ENCODE measurements at places on chromosomes 12 and 14.

- no peak for DNase-seq
Observed at GRCh38 chr12:6978611-6979011, 7.9 kb downstream of the EMG1 start.

GRCh38 chr14:67480011-67480410 lies 8.5 kb downstream of the TMEM229B start:
- no peak for DNase-seq

DNA sequence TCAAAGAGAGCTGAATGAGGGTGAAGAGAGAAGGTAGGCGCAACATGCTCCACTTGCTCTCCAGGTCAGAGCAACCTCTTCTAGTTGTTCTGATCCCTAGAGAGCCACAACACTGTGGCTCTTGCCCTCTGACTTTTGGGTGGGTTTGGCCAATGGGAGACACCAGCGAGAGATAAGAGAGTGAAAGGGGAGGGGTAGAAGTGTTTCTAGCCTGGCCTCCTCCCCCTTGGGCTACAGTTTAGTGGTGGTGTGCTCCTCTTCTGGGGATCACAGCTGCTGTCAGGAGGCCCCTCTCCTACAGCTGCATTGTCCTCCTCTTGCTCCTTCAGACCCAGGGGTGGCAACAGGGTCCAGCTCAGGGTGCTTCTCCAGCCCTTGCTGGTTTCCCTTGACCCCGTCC lies 454.8 kb downstream of the FUT8 start:
- DNase-seq, result no peak

- DNase-seq, result no peak
Observed at GRCh38 chr12:49974231-49974675, 1.5 kb downstream of the AQP6 start.

- DNase-seq, result no peak
Observed at GRCh38 chr12:42017051-42017450, 127.6 kb downstream of the GXYLT1 start.

DNA sequence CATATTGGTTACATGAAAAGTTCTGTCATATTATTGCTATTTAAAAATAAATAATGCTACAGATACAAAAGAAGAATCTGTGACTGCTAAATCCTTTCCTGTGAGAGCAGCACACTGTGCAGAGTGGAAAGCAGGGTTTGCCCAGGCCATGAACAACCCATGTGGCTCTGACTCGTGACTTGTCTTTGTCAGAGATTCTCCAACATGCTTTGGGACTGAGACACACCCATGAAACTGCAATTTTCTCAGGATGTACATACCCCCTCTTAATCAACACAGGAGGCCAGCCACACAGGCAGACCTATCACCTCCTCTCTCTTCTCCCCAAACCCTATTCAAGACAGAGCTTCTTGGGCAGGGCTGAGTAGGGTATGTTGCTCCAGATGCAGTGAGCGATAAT lies 96.8 kb upstream of the NTF3 start:
- DNase-seq, result no peak

- no peak for DNase-seq
Observed at GRCh38 chr12:98740751-98741150, 95.7 kb downstream of the APAF1 start.

DNA sequence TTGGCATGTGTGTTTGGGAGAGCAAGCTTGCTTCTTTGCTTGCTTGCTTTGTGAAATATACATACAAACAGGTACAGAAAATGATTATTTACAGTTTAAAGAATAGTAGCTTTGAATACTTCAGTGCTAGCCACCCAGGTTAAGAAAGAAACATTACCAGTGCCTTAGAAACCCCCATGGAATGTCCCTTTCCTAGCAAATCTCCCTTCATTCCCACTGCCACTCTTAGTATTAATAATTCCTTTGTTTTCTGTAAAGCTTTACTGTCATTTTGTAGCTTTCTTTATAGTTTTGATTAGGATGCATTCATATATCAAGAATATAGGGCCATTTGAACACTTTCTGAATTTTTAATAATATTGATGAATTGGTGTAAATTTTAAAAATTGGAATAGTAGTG lies 9.5 kb downstream of the SRGAP1 start:
- no peak for DNase-seq

DNA sequence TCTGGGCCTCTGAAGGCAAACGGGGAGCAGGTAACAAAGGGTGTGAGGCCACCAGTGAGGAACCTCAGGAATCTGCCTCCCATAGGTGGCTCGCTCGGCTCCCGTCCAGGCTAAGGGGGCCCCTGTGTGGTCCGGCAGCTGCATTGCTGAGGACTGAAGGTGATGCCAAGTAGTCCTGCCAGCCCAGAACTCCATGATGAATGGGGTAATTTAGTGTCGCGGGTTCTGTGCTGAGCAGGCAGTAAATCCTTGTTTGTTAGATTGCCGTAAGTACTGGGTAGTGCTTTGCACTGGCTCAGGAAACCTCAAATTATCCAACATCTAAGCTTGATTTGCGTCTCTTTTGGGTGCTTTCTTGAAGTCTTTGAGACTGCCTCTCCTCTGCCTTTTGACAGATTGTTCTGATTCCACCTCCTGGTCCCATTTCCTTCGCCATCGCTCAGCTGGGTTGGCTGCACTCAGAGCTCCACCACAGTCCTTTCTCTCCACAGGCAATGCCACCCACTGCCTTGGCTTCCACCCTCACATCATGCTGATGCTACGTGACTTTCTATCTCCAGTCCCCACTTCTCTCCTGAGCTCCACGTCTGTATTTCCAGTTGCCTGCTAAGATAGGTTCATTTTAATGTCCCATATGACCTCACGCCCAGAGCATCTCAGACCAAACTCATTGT lies 392.0 kb downstream of the FUT8 start:
- no peak for DNase-seq

DNA sequence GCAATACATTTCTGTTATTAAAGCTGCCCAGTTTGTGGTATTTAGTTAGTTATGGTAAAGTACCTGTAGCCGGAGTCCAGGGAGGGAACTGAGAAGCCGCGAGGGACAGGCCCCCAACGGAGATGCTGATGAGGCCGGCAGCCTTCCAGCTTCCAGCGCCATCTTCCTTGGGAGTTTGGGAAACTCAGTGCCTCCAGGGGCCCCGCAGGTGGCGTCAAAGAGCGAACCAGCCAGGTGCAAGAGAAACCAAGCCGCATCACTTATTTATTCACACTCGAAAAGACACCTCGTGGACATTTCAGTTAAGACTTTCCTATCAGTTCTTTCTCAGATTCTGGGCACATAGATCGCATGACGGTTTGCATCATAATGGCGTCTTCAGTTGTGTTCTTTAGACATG lies 216.6 kb downstream of the GLT1D1 start:
- DNase-seq, result no peak

- DNase-seq, result peak; percentile 28
Observed at GRCh38 chr12:108495054-108495453, 20.0 kb upstream of the FICD start.

DNA sequence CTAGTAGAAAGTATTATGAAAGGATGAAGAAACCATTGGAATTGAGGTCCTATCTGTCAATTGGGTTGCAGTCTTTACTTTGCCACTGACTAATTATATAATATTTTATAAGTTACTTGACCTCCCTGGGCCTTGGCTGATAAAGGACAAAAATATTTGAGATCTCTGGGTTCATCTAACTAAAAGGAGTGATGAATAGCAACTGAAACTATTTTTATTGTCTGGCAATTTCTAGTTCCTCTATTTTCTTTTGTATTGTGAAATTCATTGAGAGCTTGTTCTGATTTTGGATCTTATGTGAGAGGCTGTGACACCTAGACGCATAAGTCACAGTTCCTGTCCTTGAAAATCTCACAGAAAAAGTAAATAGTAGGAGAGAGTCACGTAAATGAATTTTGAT lies 415.7 kb upstream of the ATP2B1 start:
- DNase-seq, result no peak

DNA sequence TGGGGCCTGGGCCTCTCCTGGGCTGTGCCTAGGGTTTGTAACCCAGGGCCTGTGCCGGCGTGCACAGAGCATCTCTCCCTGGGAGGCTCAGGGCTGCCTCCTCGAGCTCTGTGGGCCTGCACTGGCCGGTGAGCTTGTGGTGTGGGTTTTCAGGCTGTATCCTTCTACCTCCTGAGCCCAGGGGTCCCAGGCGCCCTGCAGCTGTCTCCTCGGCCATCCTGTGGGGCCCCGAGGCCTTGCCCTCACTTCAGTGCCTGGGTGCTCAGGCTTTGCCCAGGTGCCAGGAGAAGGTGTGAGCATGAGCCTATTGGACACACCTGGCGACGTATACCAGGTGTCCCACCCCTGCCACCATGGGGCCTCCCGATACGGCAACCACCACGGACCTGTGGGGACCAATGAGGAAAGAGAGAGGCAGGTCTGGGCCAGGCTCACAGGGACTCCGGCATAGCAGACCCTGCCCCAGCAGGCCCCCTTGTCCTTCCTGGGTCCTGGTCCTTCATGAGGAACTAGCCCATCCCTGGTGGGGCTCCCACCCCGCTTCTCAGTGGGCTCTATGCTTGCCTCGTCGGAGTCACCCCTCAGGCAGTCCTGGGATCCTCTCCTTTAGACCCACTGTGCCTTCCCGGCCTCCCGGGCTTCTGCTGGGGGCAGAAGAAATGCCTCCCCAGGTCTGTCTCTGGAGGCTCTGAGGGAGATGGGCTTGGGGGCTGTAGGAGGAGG lies 400.2 kb downstream of the TMEM121 start:
- DNase-seq, result no peak

- no peak for DNase-seq
Observed at GRCh38 chr12:13970803-13971202, 10.6 kb downstream of the GRIN2B start.

GRCh38 chr12:5458229-5459050 lies 26.5 kb downstream of the NTF3 start:
- no peak for DNase-seq

DNA sequence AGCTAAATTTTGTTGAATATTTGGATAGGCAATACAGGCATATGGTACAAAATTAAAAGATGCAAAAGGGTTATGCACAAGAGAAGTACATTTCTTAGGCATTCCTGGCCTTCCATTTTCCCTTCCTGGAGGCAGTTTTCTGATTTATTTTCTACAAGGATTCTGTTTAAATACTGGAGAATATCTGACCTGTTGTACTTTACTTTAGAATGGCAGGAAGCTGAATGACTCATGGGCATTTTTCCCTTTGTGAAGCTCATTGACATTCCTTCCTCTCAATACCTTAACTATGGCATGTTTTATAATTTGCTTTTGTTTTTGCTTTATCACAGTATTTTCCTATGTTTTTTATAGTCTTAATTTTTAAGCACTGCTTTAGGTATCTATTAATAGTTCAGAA lies 62.7 kb downstream of the RCOR1 start:
- no peak for DNase-seq

DNA sequence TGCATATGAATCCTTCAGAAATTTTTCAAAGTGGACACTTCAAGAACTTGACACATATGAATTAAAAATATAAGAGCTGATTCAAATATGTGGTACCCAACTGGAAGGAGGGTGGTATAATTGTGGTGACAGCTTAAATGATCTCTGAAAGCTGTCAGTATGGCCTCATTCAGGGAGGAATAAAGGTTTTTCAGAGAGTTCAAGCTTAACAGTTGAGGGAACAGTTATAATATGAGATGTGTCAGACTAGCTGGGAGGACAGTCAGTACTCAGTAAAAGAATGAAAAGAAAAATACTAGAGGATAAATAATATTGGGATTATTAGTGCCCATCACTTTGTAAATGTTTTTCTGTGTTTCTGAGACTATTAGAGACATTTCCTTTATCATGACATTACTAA lies 277.5 kb downstream of the RASSF9 start:
- no peak for DNase-seq

DNA sequence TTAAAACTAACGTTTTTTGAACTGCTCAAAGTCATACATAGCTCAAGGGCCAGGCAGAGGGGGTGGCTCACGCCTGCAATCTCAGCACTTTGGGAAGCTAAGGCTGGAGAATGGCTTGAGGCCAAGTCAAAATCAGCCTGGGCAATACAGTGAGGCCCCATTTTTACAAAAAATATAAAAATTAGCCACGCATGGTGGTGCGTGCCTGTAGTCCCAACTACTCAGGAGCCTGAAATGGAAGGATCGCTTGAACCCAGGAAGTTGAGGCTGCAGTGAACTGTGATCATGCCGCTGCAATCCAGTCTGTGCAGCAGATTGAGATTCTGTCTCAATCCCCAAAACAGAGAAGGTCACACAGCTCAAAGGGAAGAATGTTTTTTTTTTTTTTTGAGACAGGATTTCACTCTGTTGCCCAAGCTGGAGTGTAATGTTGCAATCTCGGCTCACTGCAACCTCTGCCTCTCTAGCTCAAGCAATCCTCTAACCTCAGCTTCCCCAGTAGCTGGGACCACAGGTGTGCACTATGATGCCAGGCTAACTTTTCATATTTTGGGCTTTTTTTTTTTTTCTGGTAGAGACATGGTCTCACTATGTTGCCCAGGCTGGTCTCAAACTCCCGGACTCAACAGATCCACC lies 2.9 kb downstream of the RBM23 start:
- no peak for DNase-seq

DNA sequence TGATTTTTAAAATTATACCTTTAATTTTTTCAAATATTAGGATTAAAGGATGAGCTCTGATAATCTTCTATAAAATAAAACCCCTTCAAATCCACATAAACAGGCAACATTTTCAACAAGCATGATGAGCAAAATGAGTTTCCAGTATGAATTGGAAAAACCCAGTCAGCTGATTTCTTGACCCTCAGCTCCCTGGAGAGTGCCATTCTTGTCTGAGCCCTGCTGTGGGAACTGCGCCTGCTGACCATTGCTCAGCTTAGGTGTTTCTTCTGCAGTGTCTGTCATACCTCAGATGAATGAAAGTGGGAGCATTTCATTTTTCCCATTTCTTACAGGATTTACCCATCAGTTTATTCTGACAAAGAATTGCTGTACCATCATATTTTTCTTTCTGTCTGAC lies 27.6 kb downstream of the MAPKAPK5 start:
- DNase-seq, result no peak

- no peak for DNase-seq
Observed at GRCh38 chr12:24066865-24067264, 117.4 kb upstream of the SOX5 start.

GRCh38 chr12:56377310-56377988 lies 14.8 kb upstream of the APOF start:
- no peak for DNase-seq

GRCh38 chr12:8658346-8658745 lies 4.3 kb downstream of the MFAP5 start:
- DNase-seq, result no peak

- no peak for DNase-seq
Observed at GRCh38 chr12:65670775-65671174, 153.5 kb upstream of the HMGA2 start.

- DNase-seq, result no peak
Observed at GRCh38 chr14:90788031-90788430, 28.2 kb downstream of the TTC7B start.

DNA sequence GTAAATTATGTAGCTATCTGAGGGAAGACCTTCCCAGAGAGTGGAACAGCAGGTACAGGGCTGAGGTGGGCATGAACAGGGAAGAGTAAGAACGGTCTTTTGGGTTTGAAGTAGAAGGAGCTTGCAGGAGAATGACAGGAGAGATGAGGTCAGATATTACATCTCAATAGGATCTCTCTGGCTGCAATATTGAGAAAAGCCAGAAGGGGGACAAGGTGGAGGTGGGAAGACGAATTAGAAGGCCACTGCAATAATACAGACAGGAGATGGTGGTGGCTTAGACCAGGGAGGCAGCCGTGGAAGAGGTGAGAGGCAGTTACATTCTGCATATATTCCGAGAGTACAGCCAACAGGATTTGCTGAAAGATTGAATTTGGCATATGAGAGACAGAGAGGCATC lies 310.2 kb downstream of the APAF1 start:
- no peak for DNase-seq

- no peak for DNase-seq
Observed at GRCh38 chr12:105744371-105745058, 394.2 kb downstream of the NUAK1 start.
